ENCODE measurements at places on chromosomes 5 and 9.

DNA sequence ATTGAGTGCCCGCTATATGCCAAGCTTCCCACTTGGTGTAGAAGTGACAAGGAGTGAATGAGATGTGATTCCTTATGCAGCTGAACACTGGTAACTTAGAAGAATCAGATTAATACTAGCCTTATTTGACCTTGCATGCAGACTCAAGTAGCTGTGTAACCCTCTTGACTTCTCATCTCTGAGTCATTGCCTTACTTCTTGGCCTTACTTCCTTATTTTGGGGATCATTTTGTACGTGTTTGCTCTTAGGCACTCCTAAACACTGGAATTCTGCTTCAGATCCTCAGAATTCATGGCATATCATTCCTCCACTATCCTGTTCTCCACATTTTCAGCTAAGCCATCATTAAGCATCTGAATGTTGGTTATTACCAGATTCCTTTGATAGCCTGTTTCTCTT is 948.9 kb upstream of the ARRDC3 start:
- no peak for DNase-seq

- no peak for DNase-seq
Measured at GRCh38 chr5:175831507-175831906, 39.9 kb upstream of the CPLX2 start.

DNA sequence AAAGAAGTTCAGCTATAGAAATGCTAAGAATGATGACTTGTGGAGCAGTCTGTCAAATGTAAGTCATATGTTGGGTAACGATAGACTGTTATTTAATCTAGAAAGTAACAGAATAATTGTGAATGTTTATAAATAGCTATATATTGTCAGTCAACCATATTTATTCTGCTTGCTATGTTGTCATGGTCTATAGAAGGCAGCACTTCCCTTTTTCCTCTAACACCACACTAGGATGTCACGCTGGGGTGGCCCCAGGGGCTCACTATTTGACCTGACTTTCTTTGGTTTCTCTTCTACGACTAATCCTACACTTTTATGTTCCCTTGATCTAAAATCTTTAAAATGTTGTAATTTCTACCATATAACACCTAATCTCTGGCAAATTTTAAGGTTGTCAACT is 20.5 kb downstream of the ERAP2 start:
- no peak for DNase-seq

- DNase-seq = no peak
Measured at GRCh38 chr5:55633574-55634208, 78.4 kb downstream of the SLC38A9 start.

GRCh38 chr5:171450423-171451331 is 31.2 kb downstream of the FGF18 start:
- no peak for DNase-seq

DNA sequence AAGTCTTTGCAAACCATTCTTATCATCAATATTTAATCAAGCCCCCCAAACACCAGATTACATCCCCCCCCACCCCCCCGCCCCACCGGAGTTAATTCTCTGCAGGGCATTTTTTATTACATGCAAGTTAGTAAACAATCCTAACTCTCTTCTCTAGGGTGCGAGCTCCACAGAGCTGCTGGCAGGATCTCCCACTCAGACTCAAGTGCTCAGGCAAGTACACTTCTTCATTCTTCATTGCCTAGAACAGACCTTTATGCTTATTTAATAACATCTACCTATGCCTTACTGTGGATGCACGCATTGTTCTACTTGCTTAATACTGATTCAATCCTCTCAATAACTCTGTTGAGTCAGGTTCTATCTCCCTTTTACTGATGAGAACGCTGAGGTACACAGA is 9.9 kb downstream of the SAXO1 start:
- DNase-seq = no peak

DNA sequence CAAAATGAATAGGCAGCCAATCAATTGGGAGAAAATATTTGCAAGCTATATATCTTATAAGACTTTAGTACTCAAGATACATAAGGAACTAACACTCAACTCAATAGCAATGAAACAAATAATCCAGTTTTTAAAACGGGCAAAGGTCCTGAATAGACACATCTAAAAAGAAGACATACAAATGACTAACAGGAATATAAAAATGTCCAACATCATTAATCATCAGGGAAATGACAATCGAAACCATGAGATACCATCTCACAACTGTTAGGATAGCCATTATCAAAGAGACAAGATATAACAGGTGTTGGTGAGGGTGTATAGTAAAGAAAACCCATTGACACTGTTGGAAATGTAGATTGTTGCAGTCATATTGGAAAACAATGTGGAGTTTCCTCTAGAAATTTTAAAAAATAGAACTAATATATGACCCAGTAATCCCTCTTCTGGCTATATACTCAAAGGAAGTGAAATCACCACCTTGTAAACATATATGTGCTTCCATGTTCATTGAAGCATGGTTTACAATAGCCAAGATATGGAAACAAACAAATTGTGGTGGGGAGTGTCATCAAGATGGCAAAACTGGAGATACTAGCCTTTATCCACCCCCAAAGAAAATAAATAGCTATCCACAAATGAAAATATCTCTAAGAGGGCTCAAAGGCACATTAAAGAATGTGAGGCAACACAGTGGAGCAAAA is 13.9 kb upstream of the BTNL3 start:
- DNase-seq = no peak

GRCh38 chr5:82417776-82418607 is 139.8 kb upstream of the RPS23 start:
- DNase-seq = no peak

DNA sequence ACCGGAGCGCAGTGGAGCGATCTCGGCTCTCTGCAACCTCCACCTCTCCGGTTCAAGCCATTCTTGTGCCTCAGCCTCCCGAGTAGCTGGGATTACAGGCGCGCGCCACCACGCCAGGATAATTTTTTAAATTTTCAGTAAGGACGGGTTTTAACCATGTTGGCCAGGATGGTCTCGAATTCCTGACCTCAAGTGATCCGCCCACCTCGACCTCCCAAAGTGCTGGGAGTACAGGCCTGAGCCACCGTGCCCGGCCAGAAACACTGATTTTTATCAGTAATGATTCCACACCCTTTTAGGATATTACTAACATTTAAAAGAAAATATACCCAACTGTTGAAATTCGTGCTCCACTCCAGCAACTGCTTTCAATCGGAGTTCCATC is 464 bp upstream of the FAM151B start:
- no peak for DNase-seq

DNA sequence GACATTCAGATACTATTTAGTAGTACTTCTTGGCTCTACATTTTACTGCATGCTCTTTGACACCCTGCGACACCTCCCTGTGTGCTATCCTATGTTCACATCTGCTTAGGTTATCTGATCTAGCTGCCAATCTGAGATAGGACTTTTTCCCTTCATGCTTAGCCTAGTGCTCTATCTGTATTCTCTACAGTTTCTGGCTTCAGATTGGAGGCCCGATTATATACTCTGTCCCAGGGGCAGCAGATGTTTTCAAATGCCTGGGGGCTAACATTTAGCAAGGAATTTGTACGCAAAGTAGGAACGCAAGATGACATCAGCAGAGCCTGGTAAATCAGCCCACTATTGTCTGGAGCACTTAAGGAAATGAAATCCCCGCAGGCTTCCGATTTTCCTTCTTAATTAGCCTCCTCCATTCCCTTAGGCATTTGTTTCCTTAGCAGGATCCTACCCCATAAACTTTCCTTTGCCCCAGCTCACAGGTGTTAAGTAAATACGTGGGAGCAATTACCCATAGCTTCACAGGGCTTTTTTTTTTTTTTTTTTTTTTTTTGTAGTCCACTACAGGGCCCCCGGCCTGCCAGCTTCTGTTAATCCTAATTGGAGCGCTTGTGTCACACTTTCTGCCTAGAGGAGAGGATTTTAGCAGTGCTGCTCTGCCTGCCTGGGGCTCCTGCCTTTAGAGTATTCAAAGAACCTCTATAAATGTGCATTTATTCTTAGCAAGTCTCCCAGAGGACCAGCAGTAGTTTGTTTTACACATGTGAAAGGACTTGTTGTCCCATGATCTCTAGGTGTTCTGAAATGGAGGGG is 61.1 kb upstream of the LPAR1 start:
- no peak for DNase-seq

DNA sequence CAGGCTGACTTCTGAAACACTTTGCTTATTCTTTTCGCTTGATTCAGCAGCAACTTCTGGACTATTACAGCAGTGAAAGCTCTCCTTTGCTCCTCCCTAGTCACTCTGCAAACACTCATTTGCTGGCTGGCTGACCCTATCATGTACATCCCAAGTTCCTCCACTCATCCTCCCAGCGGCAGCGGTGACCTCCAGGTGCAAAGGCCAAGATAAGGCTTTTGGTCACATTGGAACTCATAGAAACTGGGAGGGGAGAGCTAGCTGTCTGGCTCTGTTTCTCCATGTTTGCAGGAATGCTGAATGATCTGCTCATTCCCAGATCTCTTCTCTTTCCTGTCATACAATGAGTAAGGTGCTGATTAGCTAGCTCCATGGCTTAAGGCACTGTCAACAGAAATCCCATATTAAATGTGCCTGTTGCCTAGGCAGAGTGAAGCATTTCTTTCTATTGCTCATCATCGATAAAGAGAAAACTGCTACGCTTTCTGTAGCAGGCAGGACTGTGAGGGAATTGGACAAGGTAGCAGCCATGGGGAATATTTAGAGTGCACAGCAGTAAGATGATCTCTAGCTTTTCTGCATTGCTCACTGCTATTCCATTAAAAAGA is 250.5 kb upstream of the PDE4D start:
- no peak for DNase-seq

DNA sequence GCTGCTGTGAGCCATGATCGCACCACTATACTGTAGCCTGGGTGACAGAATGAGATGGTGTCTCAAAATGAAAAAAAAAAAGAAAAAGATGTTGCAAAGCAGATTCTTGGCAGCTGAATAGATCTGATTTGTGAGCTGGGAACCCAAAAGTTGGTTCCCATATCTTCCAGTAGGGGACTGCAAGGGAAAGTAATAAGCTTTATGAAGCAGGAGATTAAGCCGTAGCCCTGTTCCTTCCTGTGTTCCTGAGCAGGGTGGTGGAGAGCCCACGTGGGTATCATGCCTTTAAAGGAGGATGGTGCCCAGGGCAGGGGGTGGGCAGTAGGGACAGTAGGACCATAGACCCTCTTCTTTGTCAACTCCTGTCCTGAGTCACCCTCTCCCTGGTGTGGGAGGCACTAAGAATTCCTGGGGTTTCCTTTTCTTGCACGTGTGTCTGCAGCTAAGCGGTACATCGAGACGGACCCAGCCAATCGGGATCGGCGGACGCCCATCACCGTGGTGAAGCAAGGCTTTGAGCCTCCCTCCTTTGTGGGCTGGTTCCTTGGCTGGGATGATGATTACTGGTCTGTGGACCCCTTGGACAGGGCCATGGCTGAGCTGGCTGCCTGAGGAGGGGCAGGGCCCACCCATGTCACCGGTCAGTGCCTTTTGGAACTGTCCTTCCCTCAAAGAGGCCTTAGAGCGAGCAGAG is 37.9 kb downstream of the STOM start:
- no peak for DNase-seq

GRCh38 chr9:129263836-129264235 is 85.8 kb upstream of the IER5L start:
- DNase-seq = no peak

- DNase-seq = no peak
Measured at GRCh38 chr5:143230676-143230996, 172.8 kb downstream of the NR3C1 start.

- DNase-seq = no peak
Measured at GRCh38 chr9:97990259-97990658, 7.1 kb downstream of the ANP32B start.

DNA sequence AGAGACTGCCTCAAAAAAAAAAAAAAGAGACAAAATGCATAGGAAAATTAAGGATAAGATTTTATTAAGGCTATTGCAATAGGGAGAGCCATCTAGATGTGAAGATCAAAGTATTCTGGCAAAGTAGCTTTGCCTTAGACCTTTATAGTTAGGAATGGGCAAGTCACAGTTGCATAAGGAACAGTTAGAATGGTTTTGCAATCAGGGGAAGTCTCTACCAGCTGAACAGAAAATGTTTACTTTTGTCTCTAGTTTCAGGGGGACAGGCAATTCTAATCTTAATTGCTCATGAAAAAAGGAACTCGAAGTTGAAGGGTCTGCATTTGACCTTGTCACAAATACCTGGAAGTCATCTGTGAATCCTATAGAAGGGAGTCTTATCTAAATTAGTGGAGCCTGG is 13.1 kb upstream of the ATP6V1G1 start:
- no peak for DNase-seq

GRCh38 chr5:37603072-37603471 is 224.0 kb downstream of the WDR70 start:
- no peak for DNase-seq

DNA sequence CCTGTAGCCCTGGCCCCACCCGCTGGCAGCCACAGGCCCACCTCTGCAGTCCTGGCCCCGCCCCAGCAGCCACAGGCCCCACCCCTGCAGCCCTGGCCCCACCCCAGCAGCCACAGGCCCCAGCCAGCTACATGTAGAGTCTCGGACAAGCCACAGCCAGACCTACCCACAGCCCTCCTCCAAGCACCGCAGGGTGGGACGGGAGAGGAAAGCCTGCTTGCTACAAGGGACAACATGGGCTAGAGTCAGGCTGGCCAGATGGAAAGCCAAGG is 49.5 kb upstream of the SARDH start:
- no peak for DNase-seq

DNA sequence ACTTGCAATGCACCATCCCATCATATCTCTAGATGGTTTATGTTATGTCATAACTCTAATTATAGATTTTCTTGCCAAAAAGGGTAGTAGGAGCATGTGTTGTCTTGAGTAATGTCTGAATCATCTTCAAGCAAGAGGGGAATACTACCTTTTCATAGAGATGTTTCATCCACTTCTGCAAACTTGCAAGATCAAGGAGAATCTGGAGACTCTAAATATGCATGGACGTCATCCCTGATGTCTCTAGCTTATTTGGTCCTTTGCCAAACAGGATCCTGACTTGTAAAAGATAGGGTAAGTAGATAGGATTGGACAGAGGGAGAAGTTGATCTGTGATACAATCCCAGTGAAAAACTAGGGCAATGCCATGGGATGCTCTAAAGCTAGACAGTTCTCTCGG is 246.5 kb downstream of the DMRTA1 start:
- no peak for DNase-seq

DNA sequence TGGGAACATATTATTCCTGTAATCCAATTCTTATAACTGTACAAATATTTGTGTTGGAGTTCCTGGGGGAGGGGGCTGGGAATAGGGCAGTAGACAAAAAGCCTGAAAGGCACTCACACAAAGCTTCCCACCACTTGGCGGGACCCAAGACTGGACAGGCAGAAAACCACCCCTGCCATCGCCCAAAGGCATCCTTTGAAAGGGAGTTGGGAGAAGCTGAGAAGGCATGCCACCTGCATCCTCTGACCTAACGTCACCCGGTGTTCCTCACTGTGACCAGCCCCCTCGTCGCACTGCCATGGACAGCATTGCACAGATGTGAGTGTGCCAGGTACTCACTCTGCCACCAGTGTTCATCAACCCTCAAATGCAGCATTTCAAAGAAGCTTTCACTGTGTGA is 80.6 kb upstream of the SMIM23 start:
- no peak for DNase-seq

DNA sequence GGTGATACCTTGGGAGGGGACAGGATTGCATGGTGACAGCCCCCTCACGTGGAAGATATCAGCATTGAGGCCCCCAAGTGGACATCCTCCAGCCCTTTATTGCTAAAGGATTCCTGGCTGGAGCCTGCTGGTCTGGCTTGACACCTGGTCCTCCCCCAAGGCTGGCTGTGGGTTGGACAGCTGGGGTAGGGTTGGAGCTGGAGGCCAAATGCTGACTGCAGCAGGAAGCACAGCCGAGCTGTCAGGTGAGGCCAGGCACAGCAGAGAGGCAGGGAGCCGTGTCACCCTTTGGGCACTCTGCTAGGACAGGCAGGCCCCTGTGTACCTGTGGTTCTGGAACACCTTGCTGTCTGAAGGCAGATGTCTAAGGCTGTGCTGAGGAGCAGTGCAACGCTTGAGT is 2.2 kb downstream of the CACFD1 start:
- no peak for DNase-seq

Data from activated T-cell treated with anti-CD3 and anti-CD28 coated beads, Interleukin-2, amount 50 U/mL, for 4 hours (primary cell).